Stimulated activated CD4-positive, alpha-beta T cell treated with anti-CD3 and anti-CD28 coated beads, Interleukin-1b, Interleukin-23, amount 100 ng/mL, for 1 hour (primary cell): ENCODE measurements at places on chromosomes 2 and 18.

DNA sequence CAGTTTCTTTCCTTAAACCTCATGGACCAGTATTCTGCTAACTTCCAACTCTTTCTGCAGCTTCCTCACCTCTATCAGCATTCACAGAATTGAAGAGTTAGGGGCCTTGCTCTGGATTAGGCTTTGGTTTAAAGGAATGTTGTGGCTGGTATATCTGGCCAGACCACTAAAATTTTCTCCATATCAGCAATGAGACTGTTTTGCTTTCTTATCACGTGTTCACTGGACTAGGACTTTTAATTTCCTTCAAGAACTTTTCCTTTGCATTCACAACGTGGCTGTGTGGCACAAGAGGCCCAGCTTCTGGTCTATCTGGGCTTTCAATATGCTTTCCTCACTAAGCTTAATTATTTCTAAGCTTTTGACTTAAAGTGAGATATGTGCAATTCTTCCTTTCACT is 33.4 kb downstream of the SP3 start:
- no peak for DNase-seq

DNA sequence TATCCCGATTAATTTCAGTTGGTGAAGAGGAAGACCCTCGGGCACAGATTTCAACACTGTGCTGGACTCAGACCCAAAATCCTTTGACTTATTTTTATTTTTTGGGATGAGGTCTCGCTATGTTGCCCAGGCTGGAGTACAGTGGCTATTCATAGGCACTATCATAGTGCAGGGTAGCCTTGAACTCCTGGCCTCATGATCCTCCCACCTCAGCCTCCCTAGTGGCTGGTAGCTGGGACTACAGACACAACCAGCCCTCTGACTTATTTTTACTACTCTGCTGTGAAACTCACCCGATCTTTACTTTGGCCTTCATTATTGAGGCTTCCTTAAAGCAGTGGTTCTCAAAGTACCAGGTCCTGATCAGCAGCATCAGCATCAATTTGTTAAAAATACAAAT is 18.2 kb upstream of the ADAM17 start:
- no peak for DNase-seq

DNA sequence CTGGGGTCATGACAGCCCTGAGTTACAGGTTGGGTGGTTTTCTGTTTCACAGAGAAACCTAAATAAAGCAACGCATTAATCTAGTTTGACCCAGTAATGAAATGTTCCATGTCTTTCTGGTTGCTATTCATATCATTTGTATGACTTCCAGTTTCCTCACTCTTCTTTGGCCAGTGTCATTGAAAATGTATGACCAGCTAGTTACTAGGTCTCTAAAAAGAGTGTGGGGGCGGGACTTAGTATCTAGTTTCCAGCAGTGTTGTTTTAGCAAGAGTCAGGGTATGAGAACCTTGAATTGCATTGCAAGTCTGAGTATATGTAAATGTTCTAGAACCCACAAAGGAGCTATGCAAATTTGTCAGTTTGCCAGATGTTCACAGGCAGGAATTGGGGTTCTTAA is 47.7 kb downstream of the SLC9A2 start:
- DNase-seq = no peak

DNA sequence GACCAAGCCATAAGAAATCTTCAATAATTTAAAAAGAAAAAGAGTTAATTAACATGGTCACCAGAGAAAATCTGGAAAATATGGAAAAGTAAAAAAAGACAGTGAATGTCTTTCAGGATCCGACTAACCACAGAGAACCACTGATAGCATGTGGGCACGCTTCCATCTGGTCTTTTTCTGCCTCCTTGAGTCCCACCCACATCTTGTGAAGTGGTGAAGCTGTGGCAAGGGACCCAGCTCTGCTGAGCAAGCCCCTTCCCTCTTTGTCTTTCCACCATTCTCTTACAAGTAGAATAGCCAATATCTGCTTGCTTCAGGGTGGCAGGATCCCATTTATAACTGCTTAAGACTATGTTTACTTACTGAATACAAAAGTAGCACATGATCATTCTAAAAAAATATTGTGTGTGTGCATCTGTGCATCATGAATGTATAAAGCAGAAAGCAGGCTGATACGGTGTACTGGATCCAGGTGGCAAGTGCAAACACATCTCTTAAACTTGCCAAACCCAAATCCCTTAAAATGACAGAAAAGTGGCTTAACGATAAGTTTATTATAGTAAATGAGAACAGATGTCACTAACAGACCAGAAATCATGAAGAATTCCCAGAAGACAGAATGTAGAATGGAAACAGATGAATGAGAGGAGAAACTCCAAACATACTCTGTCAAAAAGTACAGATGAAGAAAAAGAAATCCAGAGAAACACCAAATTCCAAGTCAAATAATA is 52.3 kb downstream of the FOXI3 start:
- no peak for DNase-seq

DNA sequence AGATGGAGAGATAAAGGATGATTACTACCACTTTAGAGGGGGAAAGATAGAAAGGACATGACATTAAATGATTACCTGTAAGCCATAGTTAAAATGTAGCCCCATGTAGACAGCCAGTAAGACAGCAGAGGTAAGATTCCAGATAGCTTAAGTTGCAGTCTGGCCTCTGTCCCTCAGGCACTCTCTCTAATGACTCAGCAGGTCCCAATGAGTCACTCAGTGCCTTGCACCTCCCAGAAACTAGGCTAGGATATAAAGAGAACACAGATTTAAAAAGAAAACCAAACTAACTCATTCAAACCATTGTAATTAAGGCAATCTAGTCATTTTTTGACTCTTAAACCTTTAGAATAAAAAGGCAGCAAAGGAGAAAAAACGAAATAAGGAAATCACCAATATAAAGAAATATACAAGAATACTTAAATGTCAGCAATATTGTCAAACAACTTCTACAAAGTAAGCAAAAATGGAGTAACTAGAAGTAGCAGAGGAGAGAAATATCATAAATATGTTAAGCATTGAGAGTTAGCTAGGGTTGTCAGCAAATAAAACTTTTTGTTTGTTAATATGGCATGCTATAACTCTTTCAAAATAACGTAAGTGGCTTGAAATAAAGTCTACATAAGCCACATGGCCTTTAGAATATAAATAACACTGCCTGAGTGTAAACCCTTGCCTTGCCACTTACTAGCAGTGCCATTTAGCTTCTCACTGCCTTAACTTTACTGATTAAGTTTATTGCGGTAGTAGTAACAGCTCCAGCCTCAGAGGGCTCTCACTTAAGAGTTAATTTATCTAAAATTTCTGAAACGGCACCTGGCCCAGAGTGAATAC is 48.5 kb downstream of the SOCS6 start:
- no peak for DNase-seq

DNA sequence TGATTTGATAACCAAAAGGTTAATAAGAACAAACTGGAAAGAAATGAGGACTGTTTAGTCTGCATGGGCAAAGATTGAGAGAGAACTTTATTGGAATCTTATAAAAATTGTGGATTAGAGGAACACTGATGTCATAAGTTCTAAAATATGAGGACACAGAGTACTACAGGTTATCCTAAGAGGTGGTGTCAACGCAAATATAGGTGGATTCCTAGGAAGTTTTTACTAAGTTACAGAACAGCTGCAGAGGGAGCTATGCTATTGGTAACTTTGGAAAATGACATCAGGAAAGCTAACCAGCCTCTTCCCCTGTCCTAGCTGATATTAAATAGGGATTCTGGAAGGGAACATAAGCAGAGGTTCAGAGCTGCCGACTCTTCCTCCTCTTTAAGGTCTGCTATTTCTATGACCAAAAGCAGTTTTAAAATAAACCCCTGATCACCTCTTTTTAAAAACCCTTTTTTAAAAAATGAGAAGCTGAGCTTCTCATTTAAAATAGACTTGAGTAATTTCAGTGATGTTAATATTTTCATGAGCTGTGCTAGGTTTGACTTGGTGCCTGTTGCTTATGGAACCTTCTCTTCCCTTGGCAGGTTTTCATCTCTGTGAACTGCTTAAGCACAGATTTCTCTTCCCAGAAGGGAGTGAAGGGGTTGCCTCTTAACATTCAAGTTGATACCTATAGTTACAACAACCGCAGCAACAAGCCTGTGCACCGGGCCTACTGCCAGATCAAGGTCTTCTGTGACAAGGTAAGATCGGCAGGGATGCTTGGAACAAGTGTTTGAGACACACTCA is 34.2 kb downstream of the GRHL1 start:
- DNase-seq = no peak

DNA sequence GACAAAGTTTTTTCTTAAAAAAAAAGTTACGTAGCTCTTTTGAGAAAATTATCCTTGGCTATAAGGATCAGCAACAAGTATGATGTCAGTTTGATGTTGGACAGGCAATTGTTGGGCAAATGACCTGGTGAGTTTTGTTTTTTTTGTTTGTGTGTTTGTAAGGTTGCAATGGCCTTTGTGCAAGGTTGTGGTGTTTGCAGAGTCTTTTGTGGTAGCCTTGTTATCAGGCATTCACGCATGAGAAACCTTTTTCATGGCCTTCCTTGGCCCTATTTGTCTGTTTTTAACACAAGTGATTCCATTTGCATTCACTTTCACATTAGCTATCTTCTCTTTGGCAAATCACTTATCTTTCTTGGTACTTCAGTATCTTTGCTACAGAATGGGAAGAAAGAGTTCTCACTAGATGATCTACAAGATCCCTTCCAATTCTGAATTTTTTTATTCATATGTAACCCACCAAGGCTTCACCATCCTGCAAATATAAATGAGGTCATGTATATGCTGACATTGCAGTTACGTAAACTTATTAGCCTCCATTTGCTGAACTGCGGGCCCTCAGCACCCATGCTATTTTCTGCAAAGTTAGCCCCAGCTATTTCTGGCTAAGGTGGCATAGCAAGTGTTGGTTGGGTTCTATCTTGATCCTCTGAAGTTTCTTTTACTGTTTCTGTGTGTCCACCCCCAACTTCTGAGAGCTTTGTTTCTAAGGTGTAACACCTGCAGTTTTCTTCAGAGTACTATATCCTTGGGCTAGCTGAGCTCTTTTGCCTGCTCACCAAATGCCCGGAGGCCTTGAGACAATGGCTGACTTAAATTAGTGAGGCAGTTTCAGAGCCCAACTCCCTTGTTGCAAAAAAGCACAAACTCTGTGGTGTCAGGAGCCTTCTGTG is 667.1 kb downstream of the IRS1 start:
- DNase-seq = no peak
